ENCODE measurements at places on chromosomes 2 and 18.

DNA sequence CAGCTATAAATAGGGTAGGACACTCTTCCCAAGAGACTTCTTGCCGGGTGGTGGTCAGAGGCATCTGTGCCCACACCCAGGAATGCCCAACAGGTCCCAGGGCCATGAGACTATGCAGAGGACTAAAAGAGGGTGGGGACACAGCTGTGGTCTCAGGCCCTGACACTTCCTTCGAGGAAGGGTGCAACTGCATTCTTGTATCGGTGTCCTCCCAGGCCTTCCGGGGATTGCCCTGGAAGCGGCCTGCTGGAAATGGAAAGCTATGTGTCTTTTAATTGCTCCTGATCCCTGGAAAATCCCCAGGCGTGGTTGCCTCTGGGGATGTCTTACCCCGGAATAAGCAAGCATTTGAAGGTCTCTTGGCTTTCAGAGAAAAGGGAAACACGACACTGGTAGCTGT, 176.7 kb downstream of the SOX11 start:
- no peak for DNase-seq

DNA sequence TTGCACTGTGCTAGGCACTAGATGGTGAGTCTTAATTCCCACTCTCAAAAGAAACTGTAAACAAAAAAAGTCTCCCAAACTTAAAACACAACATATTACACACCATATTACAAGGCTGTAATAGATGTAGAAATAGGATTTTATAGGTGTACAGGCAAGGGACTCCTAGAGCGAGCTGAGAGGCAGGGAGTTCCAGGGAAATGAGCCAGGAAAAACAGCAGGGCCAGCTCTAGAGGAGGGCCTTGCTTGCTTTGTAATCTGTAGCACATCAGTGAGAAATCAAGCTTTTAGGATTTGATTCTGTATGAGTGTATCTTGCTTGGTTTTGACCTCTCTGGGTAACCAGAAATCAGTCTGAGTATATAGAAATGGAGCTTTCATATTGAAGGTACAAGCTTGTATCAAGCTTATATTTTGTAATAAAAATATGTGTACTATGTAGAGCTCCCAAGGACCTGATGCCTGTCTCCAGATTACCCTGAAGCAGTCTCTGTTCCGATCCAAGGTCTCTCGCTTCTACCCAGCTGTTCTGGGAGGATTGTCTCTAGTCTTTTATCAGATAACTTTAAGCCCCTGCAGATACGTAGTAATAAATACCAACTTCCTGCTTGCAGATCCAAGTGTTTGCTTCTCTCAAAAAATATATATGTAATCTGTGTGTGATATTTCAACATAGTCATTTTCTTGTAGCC, 73.0 kb downstream of the MYO1B start:
- no peak for DNase-seq

DNA sequence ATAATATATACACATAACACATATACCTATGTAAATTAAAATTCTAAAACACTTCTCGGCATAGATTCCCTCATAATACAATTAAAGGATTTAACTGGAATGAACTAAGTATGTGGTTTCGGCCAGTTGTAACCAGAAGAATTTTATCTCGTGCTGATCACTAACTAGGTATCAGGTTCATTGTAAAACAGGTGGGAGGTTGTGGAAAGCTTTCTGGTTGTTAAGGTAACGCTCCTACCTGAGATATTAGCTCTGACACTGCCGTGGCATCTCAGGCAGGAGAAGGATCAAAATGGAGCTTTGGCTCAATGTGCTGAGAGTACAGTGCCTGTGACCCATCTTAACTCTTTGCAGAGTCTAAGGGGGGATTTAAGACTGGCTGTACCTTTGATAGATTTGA, 42.5 kb downstream of the SLC9A2 start:
- peak; percentile 90 for DNase-seq

GRCh38 chr2:20282916-20283592, 58.1 kb upstream of the SDC1 start:
- no peak for DNase-seq

- no peak for DNase-seq
Measured at GRCh38 chr2:232877940-232878511, 8.0 kb downstream of the SNORC start.

GRCh38 chr2:165587335-165587938, 117.9 kb downstream of the CSRNP3 start:
- no peak for DNase-seq

GRCh38 chr2:224362094-224362493, 39.8 kb downstream of the FAM124B start:
- no peak for DNase-seq

- DNase-seq: no peak
Measured at GRCh38 chr2:181239201-181239799, 217.9 kb upstream of the ITGA4 start.

- DNase-seq: no peak
Measured at GRCh38 chr2:62473246-62473827, 32.7 kb downstream of the TMEM17 start.

DNA sequence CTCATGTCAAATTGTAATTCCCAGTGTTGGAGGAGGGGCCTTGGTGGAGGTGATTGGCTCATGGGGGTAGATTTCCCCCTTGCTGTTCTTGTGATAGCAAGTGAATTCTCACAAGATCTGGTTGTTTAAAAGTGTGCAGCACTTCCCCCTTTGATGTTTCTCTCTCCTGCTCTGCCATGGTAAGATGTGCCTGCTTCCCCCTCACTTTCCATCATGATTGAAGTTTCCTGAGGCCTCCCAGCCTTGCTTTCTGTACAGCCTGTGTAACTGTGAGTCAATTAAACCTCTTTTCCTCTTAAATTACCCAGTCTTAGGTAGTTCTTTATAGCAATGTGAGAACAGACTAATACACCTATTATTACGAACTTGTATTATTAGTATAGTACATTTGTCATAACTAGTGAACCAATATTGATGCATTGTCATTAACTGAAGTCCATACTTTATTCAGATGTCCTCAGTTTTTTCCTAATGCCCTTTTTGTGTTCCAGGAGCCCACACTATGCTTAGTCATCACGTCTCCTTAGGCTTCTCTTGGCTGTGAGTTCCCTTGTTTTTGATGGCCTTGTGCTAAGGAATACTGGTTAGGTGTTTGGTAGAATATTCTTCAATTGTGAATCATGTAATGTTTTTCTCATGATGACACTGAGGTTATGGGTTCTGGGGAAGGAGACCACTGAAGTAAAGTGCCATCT, 4.5 kb upstream of the MAP3K2 start:
- no peak for DNase-seq

DNA sequence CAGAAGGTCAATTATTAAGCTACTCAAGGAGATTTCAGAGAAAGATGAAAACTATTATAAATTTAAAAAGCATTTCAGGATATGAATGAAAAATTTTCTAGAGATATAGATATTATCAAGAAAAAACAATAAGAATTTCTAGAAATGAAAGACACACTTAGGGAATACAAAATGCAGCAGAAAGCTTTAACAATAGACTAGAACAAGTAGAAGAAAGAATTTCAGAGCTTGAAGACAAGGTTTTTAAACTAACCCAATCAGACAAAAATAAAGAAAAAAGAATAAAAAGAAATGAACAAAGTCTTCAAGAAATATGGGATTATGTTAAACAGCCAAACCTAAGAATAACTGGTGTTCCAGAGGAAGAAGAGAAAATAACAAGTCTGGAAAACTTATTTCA, 34.4 kb downstream of the FLACC1 start:
- DNase-seq: no peak

- no peak for DNase-seq
Measured at GRCh38 chr2:120389036-120389391, 43.1 kb downstream of the INHBB start.

DNA sequence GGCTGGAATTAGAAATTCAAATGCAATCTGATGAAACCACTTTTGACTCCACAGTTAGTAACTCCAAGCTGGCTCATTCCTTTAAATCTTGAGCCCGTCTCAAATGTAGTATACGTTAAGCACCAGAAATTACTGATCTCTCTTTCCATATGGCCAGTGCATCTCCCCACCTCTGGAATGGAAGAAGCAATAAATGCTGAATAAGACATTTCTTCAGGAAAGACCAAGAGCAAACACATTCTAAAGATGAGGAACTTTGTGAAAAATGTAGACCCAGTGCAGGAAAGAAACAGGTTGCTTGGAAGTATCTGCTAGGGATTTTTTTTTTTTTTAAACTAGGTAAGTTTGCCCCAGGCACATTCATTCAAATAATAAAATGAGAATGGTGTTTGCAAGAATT, 143.1 kb upstream of the FBXO11 start:
- DNase-seq: no peak
